ENCODE measurements at places on chromosomes 1 and 21.

DNA sequence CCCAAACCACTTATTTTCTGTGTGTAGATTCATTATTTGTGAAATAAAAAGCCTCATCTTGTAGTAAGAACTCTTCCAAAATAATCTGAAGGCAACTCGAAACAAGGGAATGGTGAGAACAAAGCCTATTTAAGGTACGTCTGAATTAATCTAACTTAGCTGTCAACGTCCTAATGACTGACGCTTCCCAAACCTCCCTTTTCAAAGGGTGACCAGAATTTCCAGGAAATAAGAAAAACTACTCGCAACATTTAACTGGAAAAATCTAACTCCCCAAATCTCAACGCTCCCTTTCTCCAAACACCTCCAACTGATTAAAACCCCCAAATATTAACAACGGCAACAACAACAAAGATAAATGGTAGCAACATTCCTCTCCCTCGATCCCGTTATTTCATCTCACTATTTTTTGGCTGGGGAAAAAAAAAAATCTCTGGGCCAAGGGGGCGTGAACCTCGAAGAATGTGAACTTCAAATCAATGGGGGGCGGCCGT, 693 bp downstream of the SRSF10 start:
- no peak for DNase-seq

DNA sequence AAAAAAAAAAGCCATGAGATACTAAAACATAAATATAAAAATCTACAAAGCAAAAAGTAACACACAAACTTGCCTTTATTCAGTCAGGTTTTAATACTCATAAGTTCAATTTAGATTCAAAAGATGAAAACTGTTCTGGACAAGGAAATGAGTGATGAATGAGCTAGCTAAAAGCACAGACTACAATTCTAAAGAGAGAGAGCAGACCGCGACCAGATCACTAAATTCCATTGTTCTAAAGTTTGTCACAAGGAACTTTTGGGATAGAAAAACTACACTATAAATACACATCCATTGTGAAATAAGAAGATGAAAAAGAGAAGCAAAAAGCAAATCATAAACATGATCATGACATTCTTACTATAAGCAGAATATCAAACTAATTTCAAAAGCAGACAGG, 1.7 kb downstream of the ODF2L start:
- DNase-seq, result no peak

- DNase-seq, result no peak
Measured at GRCh38 chr1:238913210-238913609, 473.2 kb upstream of the CHRM3 start.

DNA sequence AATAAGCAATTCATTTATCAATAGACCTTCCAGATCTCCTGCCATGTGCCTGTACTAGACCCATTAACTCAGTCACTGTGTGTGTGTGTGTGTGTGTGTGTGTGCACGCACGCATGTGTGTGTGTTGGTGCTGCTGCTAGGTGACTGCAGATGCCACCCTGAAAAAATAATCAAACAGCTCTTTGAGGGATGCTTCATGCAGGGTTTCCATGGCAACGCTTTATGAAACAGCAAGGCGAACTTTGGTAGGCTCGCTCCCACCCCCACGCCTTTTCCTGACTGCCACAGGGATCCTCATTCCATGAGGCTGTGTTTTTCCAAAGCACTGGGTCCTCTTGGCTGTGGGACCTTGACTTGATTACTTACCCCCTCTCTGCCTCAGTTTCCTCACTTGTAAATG, 94.0 kb downstream of the HMGB4 start:
- DNase-seq, result no peak

DNA sequence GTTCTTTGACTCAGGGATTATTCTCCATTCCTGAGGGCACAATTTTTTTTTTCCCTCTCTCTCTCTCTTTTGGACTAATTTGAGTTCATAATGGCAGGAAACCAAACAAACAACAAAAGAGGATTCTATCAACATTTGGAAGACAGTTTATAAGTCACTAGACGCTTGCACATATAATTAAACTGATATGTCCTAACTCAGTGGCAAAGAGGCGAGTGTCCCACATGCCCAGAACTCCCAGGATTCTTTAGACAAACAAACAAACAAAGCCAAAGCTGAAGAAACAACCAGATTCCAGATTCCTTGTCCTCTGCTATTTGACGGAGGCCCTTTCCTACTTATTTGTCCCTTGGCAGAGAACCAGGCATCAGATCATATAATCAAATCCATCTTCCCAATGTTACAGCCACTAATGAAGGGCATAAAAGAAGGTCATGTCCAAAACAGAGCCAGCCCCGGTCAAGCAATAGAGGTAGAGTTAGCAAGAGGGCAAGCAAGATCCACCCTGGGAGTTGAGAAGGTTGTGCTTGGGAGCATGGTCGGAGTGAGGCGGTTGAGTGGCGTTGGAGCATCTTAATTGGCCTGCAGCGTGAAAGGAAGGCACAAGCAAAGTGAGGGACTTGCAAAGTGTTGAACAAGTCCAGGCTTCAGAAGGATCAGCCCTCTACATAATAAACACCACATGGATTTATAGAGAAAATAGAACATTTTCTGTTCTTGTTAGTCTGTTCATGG, 30.3 kb downstream of the ZNF362 start:
- DNase-seq, result no peak

GRCh38 chr1:181998858-181999257, 62.7 kb downstream of the ZNF648 start:
- DNase-seq, result no peak

DNA sequence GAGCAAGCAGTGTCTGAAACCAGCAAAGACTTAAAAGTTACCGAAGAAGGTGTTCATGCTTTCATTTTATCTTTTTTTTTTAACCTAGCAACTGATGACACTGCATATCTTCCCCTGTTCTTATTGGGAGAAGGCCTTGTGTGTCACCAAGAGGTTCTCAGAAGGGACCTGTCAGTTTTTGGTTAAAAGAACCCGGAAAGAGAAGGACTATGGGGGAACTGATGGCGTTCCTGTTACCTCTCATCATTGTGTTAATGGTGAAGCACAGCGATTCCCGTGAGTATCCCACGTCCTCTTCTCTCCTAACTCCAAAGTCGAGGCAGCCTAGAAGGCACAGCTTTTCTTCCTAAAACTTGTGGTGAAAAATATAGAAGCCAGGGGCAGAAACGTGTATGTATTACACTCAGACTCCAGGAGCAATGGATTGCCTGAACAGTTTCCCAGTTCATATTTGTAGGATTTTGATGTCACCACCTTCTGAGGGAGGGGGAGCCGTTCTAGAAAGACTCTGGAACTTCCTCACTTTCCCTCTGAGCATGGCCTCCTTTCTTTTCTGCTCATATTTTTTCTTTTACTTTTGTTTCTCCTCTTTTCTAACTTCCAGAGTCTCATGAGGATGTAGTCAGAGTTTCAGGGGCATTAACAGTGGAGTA, at the start of gene MR1:
TSS of gene MR1 (plus strand) at position 185 of the 653 bp plus-strand sequence. CDS start at position 210, 25 bp downstream.
- no peak for DNase-seq

GRCh38 chr1:72485801-72486200, 203.5 kb upstream of the NEGR1 start:
- DNase-seq, result no peak

GRCh38 chr1:246602194-246602593, 35.9 kb downstream of the CNST start:
- DNase-seq, result no peak

- no peak for DNase-seq
Measured at GRCh38 chr1:234975122-234975940, 153.3 kb downstream of the TOMM20 start.
